ENCODE measurements at places on chromosomes 4 and X. TPM values are rescaled to one million over a fixed set of nuclear protein-coding genes. Genes with fewer than 3 reads are reported as not detected.

The FAAH2 gene
- 16.1 TPM for total RNA-seq

The MAGEH1 gene
- 18.4 TPM for total RNA-seq

The GAGE1 gene
- total RNA-seq, result not detected

The TRIM61 gene
- 5.1 TPM for total RNA-seq

The MBNL3 gene
- 15.0 TPM for total RNA-seq

The DMP1 gene
- not detected for total RNA-seq

The PPP2R2C gene
- not detected for total RNA-seq

The UNC5C gene
- total RNA-seq, result not detected

The SPANXD gene
- not detected for total RNA-seq

The ASB5 gene
- total RNA-seq, result not detected

The SMIM10 gene
- 0.49 TPM for total RNA-seq

The ZNF518B gene
- total RNA-seq, result 30.0 TPM

The SMIM31 gene
- total RNA-seq, result not detected

The GPRASP1 gene
- 0.54 TPM for total RNA-seq

The USP51 gene
- total RNA-seq, result 0.98 TPM

The TRPC5OS gene
- total RNA-seq, result not detected

The FAM9B gene
- not detected for total RNA-seq

The ERAS gene
- not detected for total RNA-seq

The XAGE2 gene
- total RNA-seq, result not detected

The SSX3 gene
- total RNA-seq, result not detected

The CLDN2 gene
- total RNA-seq, result not detected

The PCDH11X gene
- not detected for total RNA-seq

The CCDC158 gene
- total RNA-seq, result not detected

The ALB gene
- not detected for total RNA-seq

The SLC2A9 gene
- total RNA-seq, result 3.2 TPM

The NR0B1 gene
- not detected for total RNA-seq

The CPE gene
- total RNA-seq, result not detected

The CXCL13 gene
- total RNA-seq, result not detected

The RBM47 gene
- total RNA-seq, result 4.7 TPM

The ADH1B gene
- not detected for total RNA-seq

The FAM149A gene
- 0.61 TPM for total RNA-seq

The ARHGAP6 gene
- total RNA-seq, result not detected

The MAP9 gene
- total RNA-seq, result 3.0 TPM

The CXCL11 gene
- 0.46 TPM for total RNA-seq

The SLC10A4 gene
- not detected for total RNA-seq

The AKAP14 gene
- not detected for total RNA-seq

The XPNPEP2 gene
- total RNA-seq, result 0.61 TPM

All from T-helper 1 cell treated with Interleukin-12 subunit alpha and Interleukin-12 subunit beta and Interleukin-4 antibody, amounts not matched to agents 30 ng/mL and 1 ng/mL, for 36 hours (primary cell).